ENCODE measurements at places on chromosomes 3 and 15.

GRCh38 chr3:144544871-144545270 is 573.2 kb downstream of the DIPK2A start:
- DNase-seq = no peak

- DNase-seq = no peak
Measured at GRCh38 chr3:99891610-99892285, 74.1 kb downstream of the CMSS1 start.

GRCh38 chr3:32843510-32844321 is 25.9 kb downstream of the TRIM71 start:
- no peak for DNase-seq

DNA sequence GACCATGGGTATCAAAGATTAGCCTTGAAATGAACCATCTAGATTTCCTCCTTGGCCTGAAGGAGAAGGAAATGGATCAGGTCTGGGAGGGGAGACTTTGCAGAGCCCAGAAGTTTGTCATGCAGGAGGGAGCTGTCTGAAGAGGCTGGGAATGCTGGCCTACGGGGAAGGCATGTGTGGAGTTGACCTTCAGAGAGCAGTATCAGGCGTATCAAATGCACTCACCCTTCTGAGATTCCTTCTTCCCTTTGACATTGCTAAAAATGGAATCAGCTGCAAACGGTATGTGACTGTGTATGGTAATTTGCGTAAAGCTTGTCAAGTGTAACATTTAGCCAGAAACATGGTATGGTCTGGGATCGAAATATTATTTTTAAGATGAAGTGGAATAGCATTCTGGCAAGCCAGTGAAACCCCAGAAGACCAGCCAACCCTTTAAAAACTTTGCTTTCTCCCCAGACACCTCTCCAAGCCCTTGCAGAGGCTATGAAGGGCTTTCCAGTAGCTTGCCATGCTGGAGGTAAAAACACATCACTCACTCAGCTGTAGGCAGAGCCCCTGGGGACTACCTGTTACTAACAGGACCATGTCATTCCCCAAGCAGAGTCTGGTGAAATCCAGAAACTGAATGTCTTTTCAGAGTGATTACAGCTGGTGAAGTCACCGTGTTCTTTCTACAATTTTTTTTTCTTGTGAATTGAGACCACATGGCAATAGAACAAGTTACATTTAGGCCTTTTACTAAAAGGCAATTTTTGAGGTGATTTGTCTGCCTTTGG is 174.7 kb upstream of the SLC24A5 start:
- DNase-seq = no peak

- DNase-seq = no peak
Measured at GRCh38 chr3:25902586-25902985, 112.7 kb downstream of the OXSM start.

GRCh38 chr3:139225548-139225947 is 118.3 kb upstream of the MRPS22 start:
- no peak for DNase-seq

GRCh38 chr3:31105438-31106077 is 211.1 kb upstream of the GADL1 start:
- no peak for DNase-seq

DNA sequence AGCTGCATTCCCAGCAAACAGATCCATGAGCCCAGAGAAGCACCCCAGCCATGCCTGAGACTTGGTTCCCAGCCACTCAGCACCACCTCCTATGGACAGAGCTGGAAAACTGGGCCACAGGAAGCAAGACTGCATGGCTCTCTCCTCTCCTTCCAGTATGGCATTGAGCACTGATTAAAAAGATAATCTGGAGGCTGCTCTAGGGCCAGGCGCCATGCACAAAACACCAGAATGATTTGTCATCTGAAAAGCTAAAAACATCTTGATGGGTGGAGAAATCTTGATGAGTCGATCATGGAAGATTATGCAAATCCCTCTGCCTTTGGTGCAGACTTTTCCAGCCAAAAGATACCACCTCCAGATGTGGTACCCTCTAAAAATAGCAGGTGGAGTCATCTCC is 62.7 kb upstream of the MRPS22 start:
- DNase-seq = no peak

- no peak for DNase-seq
Measured at GRCh38 chr3:168459226-168459784, 363.6 kb upstream of the GOLIM4 start.

- DNase-seq = no peak
Measured at GRCh38 chr15:78088773-78089080, 3.6 kb upstream of the SH2D7 start.

- DNase-seq = peak; percentile 21
Measured at GRCh38 chr15:89197503-89197971, 23.8 kb downstream of the RLBP1 start.

- DNase-seq = no peak
Measured at GRCh38 chr3:175585898-175586297, 726.8 kb downstream of the NAALADL2 start.

- no peak for DNase-seq
Measured at GRCh38 chr3:125160606-125161371, 51.8 kb downstream of the SLC12A8 start.

GRCh38 chr3:13040361-13041074 is 32.7 kb downstream of the IQSEC1 start:
- DNase-seq = peak; percentile 61

DNA sequence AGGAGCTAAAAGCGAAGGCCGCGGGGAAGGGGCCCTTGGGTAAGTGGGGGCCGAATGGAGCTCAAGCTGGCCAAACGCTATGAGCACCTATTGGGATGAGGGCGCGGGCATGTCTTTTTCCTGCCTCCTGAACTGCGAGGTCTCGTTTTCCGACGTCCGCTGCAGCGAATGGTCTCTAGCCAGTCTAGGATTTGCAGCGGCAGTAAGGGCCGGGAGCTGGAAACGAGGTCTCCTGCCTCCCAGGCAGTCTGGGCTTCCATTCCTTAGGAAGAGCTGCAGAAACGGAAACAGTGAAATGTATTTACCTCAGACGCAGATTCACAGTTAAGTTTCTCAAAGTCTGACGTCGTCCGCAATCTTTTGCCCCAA is 517 bp downstream of the TMA7 start:
- DNase-seq = no peak

GRCh38 chr3:16477056-16477455 is 36.4 kb downstream of the RFTN1 start:
- no peak for DNase-seq

DNA sequence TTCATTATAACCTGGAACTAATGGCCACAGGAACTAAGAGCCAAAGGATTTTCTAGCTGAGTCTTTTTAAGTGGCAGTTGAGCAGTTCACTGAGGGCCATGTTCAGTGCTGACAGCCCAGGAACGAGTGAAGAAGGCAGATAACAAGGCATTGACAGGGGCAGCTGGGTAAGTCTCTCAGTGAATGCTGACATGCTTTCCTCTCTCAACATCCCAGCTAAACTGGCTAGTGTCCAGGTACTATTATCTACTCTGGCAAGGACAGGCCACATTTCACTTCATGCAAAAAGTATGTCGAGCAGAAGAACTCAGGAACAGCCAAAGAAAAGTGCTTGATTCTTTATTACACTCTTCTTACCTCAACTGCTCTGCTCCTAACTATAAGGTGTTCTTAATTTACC is 515.9 kb downstream of the NLGN1 start:
- DNase-seq = no peak

DNA sequence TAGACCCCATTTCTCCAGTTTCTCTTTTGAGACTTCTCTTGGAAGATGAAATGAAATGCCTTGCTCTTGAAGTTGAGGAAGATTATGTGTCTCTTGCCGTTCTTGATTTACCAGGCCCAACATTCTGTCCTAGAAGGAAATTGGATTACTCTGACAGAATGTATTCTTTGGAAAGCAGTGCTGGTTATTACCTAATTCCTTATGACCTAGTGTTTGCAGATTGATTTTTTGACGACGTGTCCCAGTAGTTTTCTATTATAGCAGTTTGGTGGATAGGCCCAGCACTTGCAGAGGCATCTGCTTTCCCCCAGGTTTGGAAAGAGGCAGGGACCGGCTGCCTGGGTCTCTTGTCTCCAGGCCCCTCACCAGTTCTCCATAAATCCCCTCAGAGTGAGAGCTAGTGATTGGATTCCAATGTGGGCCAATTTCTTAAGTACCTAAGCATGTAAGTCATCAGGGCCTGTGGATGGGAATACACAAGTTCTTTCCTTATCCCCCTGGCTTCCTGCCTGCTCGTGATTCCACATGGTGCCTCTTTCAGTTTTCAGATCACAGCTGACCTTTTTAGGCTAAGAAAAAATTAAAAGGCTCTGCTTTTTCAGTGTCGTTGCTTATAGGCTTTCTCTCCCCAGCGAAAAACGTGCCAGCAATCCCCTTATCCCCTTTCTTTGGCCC is 50.2 kb downstream of the EPHB3 start:
- DNase-seq = no peak

DNA sequence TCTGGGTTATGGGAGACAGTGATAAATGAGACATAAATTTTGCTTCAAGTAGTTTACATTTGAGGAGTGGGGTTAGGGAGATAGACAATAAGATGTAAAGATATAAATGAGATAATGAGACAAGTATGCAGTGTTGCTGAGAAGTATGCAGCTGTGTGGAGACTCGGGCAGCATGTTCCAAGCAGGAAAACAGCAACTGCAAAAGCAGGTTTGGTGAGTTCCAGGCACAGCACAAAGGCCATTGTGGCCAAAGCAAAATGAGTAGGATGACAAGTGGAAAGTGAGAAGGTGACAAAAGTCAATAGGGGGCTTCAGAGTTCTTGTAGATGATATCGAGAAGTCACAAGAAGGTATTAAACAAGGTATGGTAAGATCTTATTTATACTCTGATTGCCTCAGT is 259.1 kb upstream of the PEX5L start:
- DNase-seq = no peak

GRCh38 chr3:157201648-157202278 is 41.8 kb upstream of the CCNL1 start:
- no peak for DNase-seq

DNA sequence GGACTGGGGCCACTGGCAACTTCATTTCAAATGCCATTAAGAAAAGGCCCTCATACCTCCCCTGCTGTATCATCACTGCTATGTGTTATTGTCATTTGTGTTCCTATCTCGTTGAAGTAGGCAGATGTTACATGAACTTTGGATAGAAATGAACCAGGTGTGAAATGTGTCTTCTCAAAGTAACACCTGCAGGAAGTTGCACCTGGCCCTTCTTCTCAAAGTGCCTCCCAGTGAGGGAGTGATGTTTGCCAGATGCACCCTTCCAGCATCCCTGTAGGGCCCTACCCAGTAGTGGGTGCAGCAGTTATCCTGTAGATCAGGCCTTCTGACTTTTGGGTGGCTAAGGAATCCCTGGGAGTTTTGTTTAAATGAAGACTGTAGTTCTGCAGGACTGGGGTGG is 197.7 kb upstream of the CTNNB1 start:
- DNase-seq = no peak

DNA sequence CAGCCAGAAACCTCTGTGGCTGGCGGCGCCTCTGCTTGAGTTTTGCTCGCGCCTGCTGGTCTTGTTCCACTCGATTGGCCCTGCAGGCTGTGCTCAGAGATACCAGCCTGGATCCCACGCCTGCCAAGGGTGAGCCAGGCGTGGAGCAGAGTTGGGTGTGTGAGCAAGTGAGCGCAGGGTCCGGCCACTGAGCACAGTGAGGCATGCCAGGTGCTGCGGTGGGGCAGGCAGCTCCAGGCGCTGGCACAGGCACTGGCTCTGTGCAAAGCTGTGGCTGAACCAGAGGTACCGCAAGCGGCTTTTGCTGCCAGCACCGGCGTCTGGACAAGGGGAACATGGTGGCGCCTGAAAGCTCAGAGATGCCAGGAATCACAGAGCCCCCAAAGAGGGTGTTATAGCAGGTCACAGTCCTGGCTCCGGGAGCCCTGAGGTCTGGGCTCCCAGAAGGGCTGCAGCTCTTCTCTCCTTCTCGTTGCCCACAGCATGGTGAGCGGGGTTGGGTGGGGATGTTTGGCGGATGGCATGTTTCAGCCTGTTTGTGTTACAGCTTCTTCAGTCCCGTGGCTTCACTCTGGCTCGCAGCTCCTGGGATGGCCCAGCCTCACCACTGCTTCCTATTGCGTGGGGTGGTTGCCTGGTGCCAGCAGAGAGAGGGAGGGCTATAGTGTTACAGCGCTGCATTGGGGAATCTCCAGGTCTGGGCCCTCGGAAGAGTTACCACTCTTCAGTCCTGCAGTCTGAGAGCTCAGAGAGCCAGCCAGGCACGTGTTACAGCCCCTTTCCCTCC is 73.9 kb downstream of the NR1D2 start:
- DNase-seq = no peak

GRCh38 chr3:82002986-82003642 is 241.7 kb upstream of the GBE1 start:
- no peak for DNase-seq

GRCh38 chr3:34072297-34072696 is 273.9 kb downstream of the PDCD6IP start:
- DNase-seq = no peak

DNA sequence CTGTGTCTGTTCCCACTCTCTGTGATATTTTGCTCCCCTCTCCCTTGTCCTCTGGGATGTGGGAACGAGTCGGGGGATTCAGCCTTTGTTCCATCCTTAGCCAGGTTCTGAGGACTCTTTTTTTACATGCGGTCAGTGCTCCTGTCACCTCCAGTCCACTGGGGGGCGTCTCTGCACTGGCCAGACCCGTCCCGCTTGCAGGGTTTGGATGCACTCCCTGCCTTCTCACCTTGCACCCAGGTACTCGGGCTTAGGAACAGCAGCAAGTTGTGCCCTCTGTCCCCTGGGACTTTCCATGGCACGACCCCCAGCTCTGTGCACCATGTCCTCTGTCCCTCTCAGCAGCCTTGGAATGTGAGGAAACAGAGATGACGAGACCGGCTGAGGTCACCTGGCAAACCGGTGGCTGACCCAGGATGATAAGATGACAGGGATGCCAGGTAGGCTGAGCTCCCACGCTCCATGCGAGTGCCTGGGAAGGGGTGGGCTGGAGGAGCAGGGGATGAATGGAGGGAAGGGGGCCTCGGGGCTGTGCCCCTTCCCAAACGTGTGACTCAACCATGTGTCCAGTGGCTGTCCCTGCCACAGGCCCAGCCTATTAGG is 27.3 kb upstream of the FGD5 start:
- DNase-seq = peak; percentile 58

GRCh38 chr15:93852761-93853160 is 378.6 kb upstream of the MCTP2 start:
- no peak for DNase-seq

DNA sequence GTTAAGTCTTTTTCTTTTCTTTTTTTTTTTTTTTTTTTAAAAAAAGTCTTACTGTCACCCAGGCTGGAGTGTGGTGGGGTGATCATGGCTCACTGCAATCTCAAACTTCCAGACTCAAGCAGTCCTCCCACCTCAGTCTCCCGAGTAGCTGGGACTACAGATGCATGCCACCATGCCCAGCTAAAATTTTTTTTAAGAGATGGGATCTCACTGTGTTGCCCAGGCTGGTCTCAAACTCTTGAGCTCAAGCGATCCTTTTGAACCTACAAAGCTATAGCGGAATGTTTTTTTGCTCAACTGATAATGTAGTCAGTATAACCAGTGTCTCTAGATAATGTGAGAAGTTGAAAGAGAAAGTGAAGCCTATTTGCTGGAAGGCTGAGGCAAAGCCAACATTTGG is 3.9 kb upstream of the IGF2BP2 start:
- no peak for DNase-seq

DNA sequence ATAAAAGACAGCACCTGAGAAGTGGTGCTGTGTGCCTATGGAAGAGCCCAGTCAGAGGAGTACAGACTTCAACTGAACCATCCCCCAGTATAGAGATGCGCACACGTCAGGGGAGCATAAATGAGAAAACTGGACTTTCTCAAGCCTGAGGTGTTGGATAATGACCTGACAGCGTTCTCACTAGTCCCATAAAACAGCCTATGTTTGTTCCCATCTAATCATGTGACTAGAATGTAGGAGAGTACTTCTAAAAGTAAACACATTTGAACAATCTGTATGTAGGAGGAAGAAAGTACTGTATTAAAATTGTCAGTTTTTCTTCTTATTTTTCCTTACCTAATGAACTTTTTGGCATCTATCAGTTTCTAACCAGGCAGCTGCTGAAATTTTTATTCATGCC is 498.9 kb downstream of the CNTN4 start:
- DNase-seq = no peak
